ENCODE measurements at places on chromosomes 11 and 22. TPM values are rescaled to one million over a fixed set of nuclear protein-coding genes. Genes with fewer than 3 reads are reported as not detected.

Gene TMPRSS5
- total RNA-seq = 0.36 TPM

Gene BACE1
- 45.6 TPM for total RNA-seq

Gene CYTH4
- total RNA-seq = 0.59 TPM

Gene HIC2
- 2.1 TPM for total RNA-seq

Gene SLC22A9
- total RNA-seq = not detected

Gene NOX4
- total RNA-seq = 1.8 TPM

Gene TRIM49D1
- not detected for total RNA-seq

DNA sequence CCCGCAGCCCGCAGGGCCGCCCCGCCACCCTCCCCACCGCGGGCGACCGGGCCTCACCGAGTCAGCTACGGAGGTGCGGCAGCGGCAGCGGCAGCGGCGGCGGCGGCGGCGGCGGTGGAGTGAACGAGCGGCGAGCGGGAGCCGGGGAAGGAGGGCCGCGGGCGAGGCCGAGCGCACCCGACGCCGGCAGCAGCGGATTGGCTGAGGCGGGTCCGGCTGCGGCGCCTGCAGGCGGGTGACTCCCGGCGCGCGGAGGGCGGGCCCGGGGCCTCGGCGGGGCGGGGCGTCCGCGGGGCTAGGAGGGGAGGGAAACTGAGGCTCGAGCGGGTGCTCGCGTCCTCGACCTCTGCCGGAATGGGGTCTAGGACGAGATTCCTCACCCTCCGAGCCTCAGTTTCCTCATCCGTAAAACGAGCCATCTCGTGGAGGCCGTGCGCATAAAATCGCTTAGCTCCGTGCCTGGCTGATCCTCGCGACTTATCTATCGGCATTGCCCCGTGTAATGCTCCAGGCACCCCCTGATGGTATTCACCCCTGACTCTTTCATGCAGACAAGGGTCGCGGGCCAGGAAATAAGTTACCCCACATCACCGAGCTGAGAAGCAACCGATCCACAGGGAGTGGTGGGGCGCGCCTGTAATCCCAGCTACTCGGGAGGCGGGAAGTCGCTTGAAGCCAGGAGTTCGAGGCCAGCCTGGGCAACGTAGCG lies at the start of gene CPT1A:
Gene CPT1A (minus strand): TSS at position 199 of the 709 bp plus-strand sequence. CDS start 26,442 bp downstream, outside the sequence.
- peaks cover 42% of the 10 kb centered on the region for H3K4me1 ChIP-seq
- peak within 1 kb of the TSS; percentile 91 for H3K4me3 ChIP-seq
- H3K27me3 ChIP-seq = peaks cover 2% of the 10 kb centered on the region
- peak within 1 kb of the TSS; percentile 85 for H3K27ac ChIP-seq

DNA sequence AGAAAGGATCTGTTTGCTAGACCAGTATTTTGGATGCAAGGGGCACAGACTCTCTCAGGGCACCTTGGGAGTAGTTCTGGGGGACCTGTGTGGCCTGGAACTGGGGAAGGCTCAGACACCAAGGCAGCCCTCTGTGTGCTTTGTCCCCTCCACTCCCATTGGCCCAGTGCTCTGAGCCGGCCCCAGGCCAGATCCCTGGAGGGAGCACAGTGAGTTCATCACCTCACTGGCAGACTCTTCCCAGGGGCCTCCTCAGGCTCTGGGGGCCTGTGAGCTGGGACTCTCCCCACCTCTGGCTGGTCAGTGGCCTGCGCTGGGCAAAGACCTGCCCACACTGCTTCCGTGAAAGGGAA lies 51.7 kb downstream of the CHRDL2 start:
- peak; percentile 59 for DNase-seq
- no peaks in the 10 kb centered on the region for H3K36me3 ChIP-seq
- no peak overlapping the region for H3K4me3 ChIP-seq
- H3K27ac ChIP-seq = no peak overlapping the region
- H3K27me3 ChIP-seq = no peaks in the 10 kb centered on the region

DNA sequence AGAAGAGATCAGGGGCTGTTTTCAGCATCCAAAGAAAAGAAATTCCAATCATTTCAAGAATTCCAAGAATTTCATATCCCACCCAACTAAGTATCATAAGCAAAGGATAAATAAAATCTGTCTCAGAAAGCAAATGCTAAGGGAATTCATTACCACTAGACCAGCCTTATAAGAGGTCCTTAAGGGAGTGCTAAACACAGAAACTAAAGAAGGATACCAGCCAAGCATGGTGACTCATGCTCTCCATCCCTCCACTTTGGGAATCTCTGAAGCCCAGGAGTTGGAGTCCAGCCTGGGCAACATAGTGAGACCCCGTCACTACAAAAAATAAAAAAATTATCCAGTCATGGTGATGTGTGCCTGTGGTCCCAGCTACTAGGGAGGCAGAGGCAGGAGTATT lies 17.8 kb downstream of the FADD start:
- H3K27me3 ChIP-seq = no peaks in the 10 kb centered on the region
- peak; percentile 81 for DNase-seq
- H3K27ac ChIP-seq = no peak overlapping the region

DNA sequence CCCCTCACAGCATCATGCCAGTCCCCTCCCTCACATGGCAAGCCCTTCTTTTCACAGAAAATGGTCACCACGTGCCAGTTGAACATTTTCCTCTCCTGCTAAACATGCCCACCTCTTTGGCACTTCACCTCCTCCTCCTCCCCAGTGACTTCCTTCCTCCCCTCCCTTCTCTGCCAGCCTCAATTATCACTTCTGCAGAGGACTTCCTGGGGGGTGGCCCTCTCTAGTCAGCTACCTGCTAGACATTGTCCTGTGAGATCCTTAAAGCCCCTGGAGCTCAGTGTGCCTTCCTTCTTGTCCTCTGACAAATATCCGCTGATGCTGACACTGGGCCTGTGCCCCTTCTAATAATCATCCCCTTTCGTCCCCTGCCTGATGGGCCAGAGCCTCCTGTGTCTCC lies 43.2 kb upstream of the E2F8 start:
- H3K27ac ChIP-seq = no peak overlapping the region
- DNase-seq = no peak
- no peaks in the 10 kb centered on the region for H3K36me3 ChIP-seq
- H3K4me1 ChIP-seq = no peaks in the 10 kb centered on the region
- no peak overlapping the region for H3K4me3 ChIP-seq
- H3K27me3 ChIP-seq = peaks cover 22% of the 10 kb centered on the region

DNA sequence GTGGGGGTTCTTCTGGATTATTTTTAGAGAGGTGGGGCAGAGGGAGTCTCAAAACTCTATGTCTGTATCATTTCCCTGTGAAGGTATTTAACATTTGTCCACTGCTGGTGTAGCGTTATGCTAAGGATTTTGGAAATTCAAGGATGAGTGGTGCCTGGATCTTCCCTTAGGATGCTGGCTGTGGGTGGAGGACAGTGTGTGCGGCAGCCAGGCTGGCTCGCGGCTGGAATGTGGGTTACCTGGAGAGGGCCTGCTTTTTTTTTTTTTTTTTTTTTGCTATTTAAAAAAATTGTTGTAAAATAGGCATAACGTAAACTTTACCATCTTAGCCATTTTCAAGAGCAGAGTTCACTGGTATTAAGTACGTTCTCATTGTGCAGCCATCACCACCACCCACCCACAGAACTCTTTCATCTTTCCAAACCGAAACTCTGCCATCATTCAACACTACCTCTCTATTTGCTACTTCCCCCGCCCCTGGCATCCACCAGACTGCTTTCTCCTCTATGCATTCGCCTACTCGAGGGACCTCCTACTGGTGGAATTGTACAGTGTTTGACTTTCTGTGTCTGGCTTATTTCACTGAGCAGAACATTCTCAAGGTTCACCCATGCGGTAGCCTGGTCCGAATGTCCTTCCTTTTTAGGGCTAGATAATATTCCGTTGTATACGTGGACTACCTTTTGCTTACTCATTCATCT lies 67.1 kb downstream of the PARVB start:
- no peak overlapping the region for H3K4me3 ChIP-seq
- peaks cover 13% of the 10 kb centered on the region for H3K4me1 ChIP-seq
- no peak overlapping the region for H3K27ac ChIP-seq
- H3K36me3 ChIP-seq = no peaks in the 10 kb centered on the region
- peak; percentile 91 for DNase-seq
- H3K27me3 ChIP-seq = no peaks in the 10 kb centered on the region

DNA sequence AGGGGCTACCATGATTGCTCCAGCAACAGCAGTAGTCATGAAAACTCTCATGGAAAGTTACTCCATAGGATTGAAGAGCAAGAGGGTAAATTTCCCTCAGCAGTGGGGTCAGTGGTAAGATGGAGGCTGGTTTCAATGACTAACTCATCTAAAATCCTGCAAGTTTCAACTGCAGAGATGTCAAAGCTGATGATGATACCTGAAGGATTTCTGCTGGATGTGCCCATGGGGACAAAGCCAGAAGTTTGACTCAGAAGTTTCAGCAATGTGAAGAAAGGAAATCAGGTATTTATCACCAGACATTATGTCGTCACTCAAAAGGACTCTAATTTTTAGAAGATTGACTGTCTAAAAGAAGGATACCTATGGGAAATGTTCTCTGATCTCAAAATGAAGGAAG lies 29.1 kb downstream of the RAB38 start:
- no peak for DNase-seq
- no peak overlapping the region for H3K4me3 ChIP-seq
- H3K4me1 ChIP-seq = no peaks in the 10 kb centered on the region

- H3K4me3 ChIP-seq = no peak overlapping the region
- H3K4me1 ChIP-seq = peaks cover 9% of the 10 kb centered on the region
- no peak overlapping the region for H3K27ac ChIP-seq
- no peak for DNase-seq
Observed at GRCh38 chr22:32018056-32018455, 25.0 kb upstream of the SLC5A1 start.

DNA sequence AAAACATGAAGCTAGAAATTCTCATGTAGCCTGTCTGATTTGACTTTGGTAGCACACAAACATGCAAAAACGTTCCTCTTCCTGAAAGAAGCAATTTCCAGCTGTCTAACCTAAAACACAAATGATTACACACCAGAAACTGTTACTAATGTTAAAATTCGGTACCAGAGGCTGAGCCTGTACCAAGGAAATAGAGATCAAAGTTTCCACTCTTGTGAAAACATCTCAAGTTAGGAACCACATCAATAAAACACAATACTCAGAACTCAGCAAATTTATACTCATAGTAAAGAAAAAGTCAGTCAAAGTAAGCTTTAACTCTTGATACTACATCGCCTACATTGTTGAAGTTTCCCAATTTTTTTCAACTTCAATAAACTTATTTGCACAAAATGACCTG lies 107.8 kb downstream of the FCHSD2 start:
- no peaks in the 10 kb centered on the region for H3K27me3 ChIP-seq
- H3K4me3 ChIP-seq = no peak overlapping the region
- DNase-seq = no peak
- H3K27ac ChIP-seq = no peak overlapping the region

DNA sequence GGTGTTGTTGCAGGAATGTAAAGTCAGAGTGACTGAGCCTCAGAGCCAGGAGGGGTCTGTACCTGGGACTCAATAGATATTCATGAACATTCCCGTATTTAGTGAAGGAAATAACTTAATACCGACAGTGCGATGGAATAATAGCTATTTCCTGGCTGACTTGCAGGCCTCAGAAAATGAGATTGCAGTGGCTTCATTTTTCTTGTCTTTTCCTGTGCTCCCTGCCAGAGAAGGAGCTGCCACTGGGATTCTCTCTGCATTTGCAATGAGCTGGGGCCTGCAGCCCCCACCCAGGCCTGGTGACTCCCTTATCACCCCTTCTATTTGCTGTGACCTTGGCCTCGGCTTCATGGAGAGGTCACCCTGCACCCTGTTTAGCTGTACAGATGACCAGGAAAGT lies 173.4 kb downstream of the MIAT start:
- H3K27me3 ChIP-seq = peaks cover 3% of the 10 kb centered on the region
- H3K27ac ChIP-seq = no peak overlapping the region
- H3K4me3 ChIP-seq = no peak overlapping the region
- H3K4me1 ChIP-seq = no peaks in the 10 kb centered on the region
- no peak for DNase-seq

GRCh38 chr22:24353121-24353520 lies 74.3 kb upstream of the ADORA2A start:
- DNase-seq = no peak
- H3K36me3 ChIP-seq = peaks cover 55% of the 10 kb centered on the region
- no peaks in the 10 kb centered on the region for H3K27me3 ChIP-seq
- no peaks in the 10 kb centered on the region for H3K4me1 ChIP-seq
- no peak overlapping the region for H3K4me3 ChIP-seq

DNA sequence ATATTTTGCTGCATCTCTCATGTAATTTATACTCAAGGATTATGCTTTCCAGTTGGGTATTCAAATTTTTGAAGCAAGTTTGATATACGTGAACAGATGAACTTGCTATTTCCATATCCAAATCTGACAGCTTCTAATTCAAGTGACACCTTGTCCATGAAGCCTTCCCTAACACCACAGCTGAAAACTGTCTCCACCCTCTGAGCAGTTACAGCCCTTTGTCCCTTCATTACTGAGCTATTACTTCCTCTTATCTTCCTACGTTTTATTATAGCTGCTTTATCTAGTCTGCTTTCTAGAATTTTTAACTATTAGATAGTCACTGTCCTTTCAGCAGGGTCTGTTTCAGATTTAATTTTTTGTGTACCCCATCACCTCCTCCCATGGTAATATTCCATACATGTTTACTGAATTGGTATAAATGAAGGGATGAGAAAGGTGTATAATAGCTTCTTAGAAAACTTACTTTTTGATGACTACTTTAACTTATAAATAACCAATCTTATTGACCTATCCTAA lies 13.3 kb upstream of the PRSS23 start:
- H3K36me3 ChIP-seq = no peaks in the 10 kb centered on the region
- DNase-seq = no peak
- H3K27ac ChIP-seq = no peak overlapping the region
- H3K27me3 ChIP-seq = no peaks in the 10 kb centered on the region
- H3K4me3 ChIP-seq = no peak overlapping the region

DNA sequence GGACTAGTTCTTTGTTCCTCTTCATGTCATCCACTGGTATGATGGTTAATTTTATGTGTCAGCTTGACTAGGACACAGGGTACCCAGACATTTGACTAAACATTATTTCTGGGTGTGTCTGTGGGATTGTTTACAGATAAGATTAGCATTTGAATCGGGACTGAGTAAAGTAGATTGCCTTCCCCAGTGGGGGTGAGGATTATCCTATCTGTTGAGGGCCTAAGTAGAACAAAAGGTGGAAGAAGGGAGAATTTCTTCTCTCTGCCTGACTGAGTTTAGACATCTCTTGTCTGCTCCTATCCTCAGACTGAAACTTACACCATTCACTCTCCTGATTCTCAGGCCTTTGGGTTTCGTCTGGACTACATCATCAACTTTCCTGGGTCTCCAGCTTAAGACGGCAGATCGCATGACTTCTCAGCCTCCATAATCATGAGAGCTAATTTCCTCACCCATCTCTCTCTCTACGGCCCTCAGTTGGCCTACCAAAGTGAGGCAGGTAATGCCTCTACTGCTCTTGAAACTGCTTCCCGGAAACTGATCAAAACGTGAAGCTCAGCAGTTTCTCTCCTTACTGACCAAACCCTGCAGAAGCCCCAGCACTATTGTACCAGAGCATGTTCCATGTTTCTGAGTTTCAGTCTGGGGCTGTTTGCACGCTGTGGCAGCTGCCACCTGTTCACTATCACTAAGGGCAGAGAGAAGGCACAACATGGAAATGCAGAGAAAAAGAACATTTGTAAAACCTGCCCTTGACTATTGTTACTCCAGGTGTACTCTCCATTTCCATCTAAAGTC lies 95.4 kb downstream of the NXPE2 start:
- H3K27me3 ChIP-seq = no peaks in the 10 kb centered on the region
- DNase-seq = no peak
- no peak overlapping the region for H3K4me3 ChIP-seq
- H3K4me1 ChIP-seq = no peaks in the 10 kb centered on the region
